ENCODE measurements at places on chromosomes 3 and 15.

GRCh38 chr3:175426805-175427204 lies 567.7 kb downstream of the NAALADL2 start:
- no peak for DNase-seq

DNA sequence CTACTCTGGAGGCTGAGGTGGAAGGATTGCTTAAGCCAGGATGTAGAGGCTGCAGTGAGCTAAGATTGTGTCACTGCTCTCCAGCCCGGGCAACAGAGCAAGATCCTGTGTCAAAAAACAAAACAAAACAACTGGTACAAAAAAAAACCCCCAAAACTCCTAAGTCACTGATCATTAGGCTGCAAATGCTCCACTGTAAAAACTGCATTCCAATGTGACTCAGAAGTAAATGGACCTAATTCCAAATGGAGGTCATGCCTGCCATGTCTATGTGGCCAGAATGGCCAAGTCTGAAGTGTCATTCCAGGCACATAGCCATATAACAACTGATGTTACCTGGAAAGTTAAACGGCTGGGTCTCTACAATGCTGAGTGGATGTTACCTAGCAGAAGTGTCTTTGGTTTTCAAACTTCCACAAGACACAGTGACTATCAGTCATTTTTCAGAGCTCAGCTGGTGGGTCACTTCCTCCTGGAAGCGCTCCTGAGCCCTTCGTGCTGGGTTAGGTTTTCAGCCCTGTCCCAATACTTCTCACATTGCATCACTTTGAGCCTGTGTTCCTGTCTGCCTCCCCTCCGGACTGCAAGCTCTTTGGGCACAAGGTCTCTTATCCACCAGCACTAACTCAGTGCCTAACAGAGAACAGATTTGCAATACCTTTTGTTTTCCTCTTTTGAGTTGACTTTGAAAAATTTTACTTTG lies 10.6 kb downstream of the FSTL1 start:
- no peak for DNase-seq

GRCh38 chr3:103991-104390 lies 92.6 kb upstream of the CHL1 start:
- no peak for DNase-seq

DNA sequence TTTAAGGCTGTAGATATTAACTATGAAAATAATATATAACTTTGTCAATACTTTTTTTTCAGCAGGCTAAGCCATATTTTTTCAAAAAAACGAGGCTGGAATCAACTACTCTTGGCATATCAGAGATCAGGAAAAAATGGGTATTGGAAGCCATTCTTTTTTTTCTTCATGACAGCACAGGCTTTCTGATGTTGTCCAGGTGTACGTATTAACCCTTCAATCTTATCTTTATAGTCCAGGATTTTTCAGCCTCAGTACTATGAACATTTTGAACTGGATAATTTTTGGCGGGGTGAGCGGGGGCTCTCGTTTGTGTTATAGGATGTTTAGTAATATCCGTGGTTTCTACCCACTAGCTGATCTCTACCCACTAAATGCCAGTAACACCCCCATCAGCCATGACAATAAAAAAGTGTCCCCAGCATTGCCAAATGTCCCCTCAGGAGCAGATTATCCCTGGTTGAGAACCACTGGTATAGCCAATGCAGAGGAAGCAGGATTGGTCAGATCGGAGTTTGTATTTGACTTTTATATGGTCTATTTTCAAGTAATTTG lies 52.0 kb downstream of the PLCL2 start:
- DNase-seq: no peak

GRCh38 chr3:27653803-27654558 lies 68.1 kb downstream of the EOMES start:
- DNase-seq: no peak

GRCh38 chr3:194296454-194297263 lies 54.5 kb downstream of the CPN2 start:
- DNase-seq: no peak

- DNase-seq: no peak
These were observed 202.8 kb downstream of the CADM2 start for GRCh38 chr3:85161544-85161943.

GRCh38 chr3:126850370-126851085 lies 132.4 kb upstream of the PLXNA1 start:
- no peak for DNase-seq

DNA sequence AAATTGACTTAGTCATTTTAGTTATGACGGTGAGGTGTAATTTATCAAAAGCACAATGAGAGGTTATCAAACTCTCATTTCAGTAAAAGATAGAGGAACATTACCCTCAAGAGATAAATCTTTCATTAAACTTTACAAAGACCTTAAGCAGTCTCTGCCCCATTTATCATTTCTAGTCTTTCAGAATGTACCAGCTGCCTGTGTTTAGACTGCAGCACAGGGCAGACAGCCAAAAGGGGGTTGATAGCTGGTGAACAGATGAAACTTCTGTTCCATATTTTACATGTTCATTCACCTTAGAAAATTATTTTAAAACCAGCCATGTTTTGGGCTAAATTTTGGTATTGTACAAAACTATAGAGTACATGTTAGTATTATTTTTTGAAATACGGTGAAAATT lies 514.6 kb upstream of the CNTN3 start:
- DNase-seq: no peak

DNA sequence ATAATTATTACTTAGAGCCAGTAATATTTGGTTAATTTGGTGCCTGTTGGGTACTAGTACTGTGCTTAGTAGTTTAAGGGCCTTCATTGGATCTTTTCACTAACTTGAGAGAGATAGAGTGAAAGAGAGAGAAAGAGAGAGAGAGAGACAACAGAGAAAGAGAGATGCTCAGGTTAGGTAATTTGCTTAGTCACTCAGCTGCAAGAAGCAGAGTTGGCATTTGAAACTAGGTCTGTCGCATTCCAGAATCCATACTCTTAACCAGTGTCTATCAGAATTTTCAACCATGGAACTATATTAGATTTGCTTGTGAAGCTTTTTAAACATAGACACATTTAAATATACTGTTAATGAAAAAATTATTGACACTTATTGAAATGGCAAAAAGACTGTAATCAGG lies 31.1 kb upstream of the NUDT16 start:
- no peak for DNase-seq

- DNase-seq: no peak
These were observed 69.5 kb downstream of the C3orf38 start for GRCh38 chr3:88219138-88219792.

- no peak for DNase-seq
These were observed 42.7 kb downstream of the ALCAM start for GRCh38 chr3:105409364-105409763.

- DNase-seq: no peak
These were observed 46.4 kb downstream of the MORC1 start for GRCh38 chr3:109071350-109072142.

GRCh38 chr3:132351222-132351806 lies 34.1 kb downstream of the ACP3 start:
- DNase-seq: no peak

DNA sequence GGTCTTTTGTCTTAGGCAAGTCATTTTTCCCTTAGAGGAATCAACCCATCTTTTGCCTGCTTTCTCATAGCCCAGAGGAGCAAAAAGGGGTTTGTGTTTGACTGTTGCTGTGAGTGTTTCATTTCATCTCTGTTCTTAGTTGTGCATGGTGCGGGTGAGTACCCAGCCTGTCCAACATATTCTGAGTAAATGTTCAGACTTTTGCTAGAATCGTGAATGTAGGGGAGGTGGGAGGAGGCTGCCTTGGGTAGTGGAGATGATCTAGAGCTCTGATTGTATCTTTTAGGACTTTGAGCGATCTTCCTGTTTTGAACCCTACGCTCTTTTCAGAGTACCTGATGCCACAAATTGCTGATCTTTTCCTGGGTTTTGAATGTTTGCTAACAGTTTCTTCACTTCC lies 123.1 kb downstream of the ZNF609 start:
- no peak for DNase-seq

GRCh38 chr3:159280386-159281191 lies 478.7 kb downstream of the MFSD1 start:
- no peak for DNase-seq

GRCh38 chr3:105394177-105394576 lies 27.5 kb downstream of the ALCAM start:
- DNase-seq: no peak

DNA sequence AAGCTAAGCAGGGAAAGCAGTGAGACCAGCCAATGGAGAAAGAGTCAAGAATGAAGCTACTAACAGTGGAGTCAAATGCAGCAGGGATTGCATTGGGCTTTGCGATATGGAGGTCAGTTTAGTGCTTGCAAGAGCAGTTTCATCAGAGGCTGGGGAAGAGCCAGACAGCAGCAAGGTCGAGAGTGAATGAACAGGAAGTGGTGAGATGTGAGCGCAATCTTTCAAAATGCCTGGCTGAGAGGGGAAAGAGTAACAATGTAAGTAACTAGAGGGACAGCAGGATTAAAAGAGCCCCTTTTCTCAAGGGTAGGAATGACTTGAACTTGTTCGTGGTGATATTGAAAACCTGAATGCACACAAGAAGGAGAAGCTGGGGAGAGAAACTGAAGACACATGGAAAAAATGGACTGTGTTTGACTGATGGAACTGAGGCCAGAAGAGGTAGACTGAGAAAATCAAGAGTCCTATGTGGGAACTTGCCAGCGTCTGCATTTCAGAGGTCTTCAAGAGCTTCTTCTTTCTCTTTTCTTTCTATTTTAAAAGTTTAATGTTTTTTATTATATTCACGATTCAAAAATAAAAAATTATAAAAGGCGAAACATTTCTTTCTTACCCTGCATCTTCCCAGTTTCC lies 30.6 kb upstream of the GPR160 start:
- peak; percentile 3 for DNase-seq

DNA sequence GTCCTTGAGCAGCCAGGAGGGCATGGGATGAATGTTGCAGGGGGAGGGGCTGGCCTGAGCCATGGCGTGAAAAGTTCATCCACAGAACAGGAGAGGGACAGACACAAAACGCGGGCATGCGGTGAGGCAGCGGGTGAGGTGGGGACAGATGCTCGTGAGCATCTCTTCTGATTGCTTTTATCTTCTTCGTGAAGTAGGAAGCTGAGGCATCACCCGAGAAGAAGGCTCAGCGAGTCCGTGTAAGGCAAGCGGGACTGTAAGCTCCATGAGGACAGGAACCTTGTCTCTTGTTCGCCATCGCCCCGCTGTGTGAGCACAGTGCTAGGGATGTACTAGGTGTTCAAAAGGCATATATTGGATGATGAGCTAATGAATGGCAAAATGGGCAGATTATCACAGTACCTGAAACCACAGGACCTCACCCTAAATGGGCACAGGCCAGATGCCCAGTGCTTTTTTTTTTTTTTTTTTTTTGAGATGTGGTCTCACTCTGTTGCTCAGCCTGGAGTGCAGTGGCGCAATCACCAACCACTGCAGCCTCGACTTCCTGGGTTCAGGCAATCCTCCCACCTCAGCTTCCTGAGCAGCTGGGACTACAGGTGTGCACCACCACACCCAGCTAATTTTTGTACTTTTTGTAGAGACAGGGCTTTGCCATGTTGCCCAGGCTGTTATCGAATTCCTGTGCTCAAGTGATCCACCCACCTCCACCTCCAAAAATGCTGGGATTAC lies 46.8 kb downstream of the CPN2 start:
- DNase-seq: no peak

DNA sequence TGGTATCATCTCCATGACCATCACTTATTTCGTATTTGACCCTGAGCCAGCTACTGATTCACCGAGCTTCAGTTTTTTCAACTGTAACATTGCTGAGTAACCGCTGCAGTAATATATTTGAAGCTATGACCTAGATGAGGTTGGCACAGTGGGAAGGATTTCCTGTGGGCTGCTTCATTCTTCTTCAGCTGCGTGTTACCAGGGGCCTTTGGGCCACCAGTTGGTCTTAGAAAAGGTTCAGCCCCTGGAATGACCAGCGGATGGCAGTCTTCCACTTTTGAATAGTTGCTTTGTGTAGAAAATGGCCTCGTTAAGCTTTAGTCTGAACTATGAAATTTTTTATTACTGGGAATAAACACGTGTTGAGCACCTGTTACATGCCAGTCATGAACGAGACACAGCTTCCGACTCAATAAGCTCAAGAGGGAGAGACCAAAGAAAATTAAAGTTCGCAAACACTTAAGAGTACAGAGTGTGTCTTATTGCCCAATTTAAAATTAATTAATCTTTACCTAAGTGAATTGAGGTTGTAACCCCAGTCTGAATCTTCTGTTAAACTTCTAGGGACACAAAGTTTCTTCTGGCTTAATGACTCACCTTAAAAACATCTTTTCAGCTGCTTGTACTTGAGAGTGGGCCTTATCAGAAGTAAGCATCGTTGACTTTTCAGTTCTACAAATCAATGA lies 57.6 kb upstream of the NR2E3 start:
- no peak for DNase-seq

- DNase-seq: no peak
These were observed 127.2 kb upstream of the IQSEC1 start for GRCh38 chr3:13200465-13200864.

DNA sequence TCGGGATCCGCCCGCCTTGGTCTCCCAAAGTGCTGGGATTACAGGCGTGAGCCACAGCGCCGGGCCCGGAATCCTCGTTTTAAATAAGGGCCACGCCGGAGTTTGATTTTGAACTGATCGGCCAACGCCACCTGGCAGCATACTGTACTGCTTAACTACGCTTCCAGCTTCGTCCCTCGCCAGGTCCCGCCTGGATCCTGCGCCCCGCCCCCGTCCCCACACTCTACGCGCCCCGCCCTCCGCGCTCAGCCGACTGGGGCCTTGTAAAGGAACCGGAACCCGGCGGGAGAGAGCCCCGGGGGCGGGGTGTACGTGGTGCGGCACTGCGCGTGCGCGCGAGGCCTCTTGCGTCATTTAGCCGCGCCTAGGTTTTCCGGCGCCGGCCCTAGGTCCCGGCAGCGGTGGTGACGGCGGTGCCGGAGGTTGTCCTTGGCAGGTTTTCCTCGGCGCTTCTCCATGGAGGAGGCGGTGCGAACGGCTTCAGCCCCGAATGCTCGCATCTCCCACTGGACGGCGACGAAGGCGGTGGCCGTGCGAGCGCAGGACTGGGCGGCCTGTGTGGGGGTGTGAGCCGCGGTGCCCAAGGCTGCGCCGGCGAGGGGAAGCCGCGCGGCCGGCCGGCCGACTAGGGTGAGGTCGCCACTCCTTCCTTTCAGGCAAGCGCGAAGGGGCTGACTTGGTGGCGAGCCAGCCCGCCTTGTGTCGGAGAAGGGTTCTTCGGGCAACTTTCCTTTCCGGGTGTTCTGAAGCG lies at the start of gene NIPA2:
Gene NIPA2, plus strand, starts transcription at position 375 of the 751 bp plus-strand sequence. CDS start 13,066 bp downstream, outside the sequence.
- DNase-seq: peak; percentile 99

DNA sequence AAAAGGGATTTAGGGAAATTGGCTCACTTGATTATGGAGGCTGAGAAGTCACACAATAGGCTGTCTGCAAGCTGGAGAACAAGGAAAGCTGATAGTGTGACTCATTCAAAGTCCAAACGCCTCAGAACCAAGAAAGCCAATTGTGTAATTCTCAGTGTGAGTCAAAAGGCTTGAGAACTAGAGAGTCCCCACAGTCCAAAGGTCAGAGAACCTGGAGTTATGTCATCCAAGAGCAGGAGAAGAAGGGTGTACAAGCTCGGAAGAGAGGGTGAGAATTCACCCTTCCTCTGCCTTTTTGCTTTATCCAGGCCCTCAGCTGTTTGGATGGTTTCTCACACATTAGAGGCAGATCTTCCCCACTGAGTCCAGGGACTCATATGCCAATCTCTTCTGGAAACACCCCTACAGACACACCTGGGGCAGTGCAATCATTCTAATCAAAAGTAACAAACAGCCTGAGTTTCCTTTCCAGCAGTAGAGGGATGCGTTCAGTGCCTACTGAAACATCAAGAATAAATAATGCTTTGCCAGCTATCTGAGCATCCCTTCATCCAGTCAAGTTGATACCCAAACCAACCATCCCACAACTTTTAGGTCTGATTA lies 271.5 kb downstream of the SATB1 start:
- no peak for DNase-seq

- no peak for DNase-seq
These were observed 282.1 kb upstream of the ROPN1 start for GRCh38 chr3:124274051-124274450.
